ENCODE measurements at places on chromosomes 1 and 21. TPM values are rescaled to one million over a fixed set of nuclear protein-coding genes. Genes with fewer than 3 reads are reported as not detected.

PTGER3 gene
- total RNA-seq, result 0.09 TPM

DNA sequence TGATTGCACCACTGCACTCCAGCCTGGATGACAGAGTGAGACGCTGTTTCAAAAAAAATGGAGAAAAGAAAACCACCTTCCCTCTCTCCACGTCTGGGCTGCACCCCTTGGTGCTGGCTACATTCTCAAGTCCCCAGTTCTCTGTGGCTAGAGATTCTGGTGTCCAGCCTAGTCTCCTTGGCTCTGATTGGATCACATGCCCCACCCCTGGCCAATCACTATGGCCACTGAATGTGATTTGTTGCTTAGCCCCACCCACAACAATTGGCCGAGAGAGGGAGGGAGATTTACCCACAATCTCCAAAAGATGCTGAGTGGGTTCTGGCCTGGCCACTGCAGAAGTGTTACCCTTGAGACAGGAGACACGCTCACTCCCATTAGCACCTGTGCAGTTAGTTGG, 39.4 kb downstream of the FHAD1 start:
- DNase-seq, result no peak

GRCh38 chr1:169318536-169319244, 48.9 kb downstream of the NME7 start:
- DNase-seq, result no peak

DNA sequence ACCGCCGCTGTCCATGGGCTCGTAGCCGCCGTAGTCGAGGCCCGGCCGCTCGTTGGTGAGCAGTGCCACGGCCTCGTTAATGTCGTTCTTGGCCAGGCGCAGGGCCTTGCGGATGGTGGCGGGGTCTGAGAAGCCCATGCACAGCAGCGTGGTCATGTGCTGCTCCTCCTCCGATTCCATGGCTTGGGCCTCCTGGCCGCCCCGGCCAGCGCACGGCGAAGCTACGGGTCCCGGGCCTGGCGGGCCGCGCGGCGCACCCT, 300 bp downstream of the USP24 start:
- no peak for DNase-seq

- DNase-seq, result no peak
Observed at GRCh38 chr1:161133220-161133740, 813 bp upstream of the DEDD start.

SH2D1B gene
- total RNA-seq, result not detected

LRRC71 gene
- not detected for total RNA-seq

- DNase-seq, result no peak
Observed at GRCh38 chr1:53694718-53695091, 44.3 kb downstream of the GLIS1 start.

SPATA1 gene
- not detected for total RNA-seq

GUK1 gene
- 169 TPM for total RNA-seq
